ENCODE measurements at places on chromosomes 7 and 10. TPM values are rescaled to one million over a fixed set of nuclear protein-coding genes. Genes with fewer than 3 reads are reported as not detected.

GRCh38 chr10:104897696-104898095 is 256.6 kb downstream of the SORCS3 start:
- no peak for DNase-seq

IKZF1 gene
- not detected for total RNA-seq

DNA sequence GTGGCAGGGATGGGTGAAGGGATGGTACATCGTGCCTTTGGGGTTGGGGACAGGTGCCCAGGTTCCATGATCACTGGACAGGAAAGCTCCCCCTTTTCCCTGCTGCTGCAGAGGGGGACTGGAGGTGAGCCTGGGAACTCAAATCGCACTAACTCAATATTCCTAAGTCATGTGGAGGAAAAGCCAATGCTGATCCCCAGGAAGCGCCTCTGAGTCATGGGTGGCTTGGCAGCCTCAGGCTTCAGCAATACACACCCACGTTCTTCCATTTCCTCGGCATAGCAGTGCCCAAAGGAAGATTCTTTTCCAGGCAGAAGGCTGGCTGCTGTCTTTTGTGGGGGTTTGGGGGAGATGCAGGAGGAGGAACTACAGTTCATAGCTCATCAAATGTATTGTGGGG is 165.8 kb downstream of the CCDC3 start:
- peak; percentile 33 for DNase-seq

- DNase-seq = no peak
Observed at GRCh38 chr10:103507235-103508191, 14.0 kb downstream of the NEURL1 start.

DNA sequence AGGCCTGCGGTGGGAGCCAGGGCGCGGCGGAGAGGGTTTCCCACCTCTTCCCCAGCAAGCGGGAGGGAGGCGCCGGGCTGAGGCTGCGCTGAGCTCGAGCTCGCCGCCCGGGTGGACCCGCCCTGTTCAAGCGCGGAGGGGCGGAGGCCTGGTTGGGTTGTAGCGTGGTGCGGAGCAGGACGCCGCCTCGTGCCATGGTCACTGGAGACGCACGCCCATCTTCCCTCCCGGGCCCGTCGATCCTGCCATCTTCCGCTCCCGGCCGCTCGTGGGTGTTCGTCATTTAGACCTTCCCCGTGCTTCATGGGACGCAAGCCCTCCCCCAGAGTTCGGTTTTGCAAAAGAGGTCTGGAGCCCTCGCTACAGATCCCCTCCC is 9.3 kb upstream of the EN2 start:
- DNase-seq = no peak

GRCh38 chr10:73768881-73769280 is 13.0 kb upstream of the CHCHD1 start:
- DNase-seq = no peak

LRRC4 gene
- 0.38 TPM for total RNA-seq

DNA sequence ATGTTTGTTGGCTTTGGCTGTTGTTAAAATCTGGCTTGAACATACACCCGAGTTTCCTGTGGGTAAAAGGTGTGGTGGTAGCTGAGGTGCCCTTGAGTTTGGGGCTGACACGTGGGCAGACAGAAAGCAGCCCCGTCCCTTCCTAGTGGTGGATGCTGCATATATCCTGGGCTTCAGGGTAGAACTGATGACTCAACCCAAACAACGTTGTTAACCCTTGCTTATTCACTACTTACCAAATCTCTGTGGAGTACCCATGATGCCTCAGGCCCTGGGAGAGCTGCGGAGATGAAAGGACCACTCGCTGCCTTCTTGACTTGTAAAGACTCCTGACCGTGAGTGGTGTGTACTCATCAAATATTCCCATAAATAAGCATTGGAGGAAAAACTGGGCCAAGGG is 245.1 kb downstream of the RAB11FIP2 start:
- DNase-seq = no peak

GRCh38 chr7:1144269-1144771 is 15.7 kb downstream of the ZFAND2A start:
- DNase-seq = peak; percentile 59

KAZALD1 gene
- total RNA-seq = 16.1 TPM

DNA sequence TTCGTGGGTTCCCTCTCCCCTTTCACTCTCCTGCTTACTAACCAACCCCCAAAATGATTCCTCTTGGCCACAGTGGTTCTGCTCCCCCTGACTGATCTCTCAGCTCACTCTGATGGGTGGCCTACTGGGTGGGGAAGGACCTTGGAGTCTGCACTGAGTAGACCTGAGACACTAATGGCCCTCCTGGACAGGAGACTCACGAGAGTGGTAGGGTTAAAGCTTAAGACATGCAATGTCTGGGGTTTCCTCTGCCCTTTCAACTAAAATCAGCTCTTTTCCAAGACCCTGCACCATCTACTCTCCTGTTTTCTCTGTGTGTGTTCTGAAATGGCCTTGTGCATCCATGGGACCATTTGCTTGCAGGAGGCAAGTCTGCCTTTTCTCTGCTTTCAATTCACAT is 631.4 kb downstream of the ACTR3B start:
- DNase-seq = no peak

FAM25A gene
- not detected for total RNA-seq

CHCHD1 gene
- 40.1 TPM for total RNA-seq

DNA sequence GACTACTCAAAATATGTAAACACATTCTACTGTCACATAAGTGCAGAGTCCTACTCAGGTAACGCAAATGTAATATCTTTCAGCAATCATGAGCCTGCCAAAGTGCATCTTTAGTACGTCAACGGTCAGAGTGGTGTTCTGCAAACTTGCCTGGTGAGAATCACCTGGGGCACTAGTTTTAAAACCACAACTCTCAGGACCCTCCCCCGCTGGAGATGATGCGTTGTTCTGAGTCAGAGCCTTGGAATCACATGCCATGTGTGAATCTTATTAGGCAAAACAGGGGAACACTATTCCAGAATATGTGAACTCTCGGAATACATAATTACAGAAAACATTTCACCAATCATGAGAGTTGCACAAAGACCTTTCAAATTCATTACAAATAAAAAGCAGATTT is 115.7 kb downstream of the TPK1 start:
- DNase-seq = no peak

DNA sequence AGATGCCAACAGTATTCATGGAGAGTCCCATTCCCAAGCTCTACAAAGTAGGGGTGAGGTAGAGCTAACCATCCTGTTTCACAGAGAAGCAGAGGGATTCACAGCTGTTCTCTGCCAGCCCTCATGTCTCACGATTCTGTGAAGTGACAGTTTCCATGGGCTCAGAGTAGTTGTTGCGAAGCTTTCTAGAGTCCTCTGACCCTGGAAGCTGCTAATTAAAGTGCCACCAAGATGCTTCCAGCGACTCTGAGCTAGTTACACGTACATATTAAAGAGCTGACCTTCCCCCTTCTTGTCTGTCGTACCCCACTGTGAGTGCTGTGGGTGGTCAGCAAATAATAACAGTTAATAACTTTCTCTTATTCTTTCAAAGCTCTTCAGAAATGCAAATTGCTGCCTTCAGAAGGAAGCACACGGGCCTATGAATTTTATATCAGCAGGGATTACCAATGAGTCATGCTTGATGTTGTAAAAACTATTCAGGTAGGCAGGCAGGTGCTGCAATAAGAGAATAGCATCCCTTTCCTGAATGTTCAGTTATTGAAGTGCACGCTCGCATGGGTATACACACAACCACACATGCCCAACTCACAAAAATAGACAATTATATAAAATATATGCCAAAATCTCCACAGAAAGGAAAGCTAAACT is 34.1 kb downstream of the DNAJB9 start:
- DNase-seq = no peak

GRCh38 chr10:69876931-69877330 is 75.2 kb downstream of the COL13A1 start:
- DNase-seq = no peak

FFAR4 gene
- total RNA-seq = not detected

GRCh38 chr7:66245008-66245407 is 39.9 kb downstream of the TPST1 start:
- DNase-seq = no peak

- DNase-seq = no peak
Observed at GRCh38 chr7:139827042-139827441, 2.0 kb upstream of the TBXAS1 start.

DNA sequence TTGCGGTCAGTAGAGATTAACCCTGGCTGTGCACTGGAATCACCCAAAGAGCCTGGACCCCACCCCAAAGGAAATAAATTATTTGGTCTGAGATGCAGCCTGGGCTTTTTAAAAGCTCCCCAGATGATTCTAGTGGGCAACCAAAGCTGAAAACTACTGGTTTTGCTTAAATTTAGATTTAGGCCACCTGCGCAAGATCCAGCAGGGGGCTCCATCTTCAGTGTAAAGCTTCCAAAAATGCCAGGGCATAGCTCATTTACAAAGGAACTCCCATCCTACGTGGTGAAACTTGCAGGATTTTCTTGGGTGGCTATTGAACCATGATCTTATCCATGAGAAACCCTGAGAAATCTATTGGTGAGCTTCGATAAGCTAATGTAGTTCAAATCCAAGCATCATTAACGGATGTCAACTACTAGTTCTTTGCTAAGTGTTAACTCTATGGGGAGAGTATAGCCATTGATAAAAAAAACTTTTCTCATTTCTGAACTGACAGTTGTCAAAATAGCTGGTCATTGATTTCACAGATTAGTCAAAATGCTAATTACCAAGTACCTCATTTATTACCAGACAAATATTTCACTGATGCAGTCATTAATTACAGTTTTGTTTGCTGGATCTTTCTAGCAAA is 315.3 kb downstream of the LHFPL3 start:
- peak; percentile 9 for DNase-seq

FGFR2 gene
- not detected for total RNA-seq

DNA sequence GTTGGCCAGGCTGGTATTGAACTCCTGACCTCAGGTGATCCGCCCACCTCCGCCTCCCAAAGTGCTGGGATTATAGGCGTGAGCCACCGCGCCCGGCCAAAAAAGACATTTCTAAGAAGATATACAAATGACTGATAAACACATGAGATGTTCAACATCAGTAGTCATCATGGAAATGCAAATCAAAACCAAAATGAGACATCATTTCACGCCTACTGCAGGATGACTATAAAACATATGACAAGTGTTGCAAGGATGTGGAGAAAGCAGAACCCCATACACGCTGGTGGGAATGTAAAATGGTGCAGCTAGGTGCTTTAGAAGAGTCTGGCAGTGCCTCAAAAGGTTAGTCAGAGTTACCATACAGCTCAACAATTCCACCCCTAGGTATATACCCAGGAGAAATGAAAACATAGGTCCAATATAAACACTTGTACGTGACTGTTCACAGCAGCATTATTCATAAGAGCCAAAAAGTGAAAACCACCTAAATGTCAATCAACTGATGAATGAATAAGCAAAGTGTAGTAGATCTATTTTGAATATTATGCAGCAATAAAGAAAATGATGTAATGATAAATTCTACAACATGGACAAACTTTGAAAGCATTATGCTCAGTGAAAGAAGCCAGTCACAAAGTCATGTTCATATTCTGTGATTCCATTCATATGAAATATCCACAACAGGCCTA is 24.5 kb downstream of the TMEM209 start:
- DNase-seq = no peak

DNA sequence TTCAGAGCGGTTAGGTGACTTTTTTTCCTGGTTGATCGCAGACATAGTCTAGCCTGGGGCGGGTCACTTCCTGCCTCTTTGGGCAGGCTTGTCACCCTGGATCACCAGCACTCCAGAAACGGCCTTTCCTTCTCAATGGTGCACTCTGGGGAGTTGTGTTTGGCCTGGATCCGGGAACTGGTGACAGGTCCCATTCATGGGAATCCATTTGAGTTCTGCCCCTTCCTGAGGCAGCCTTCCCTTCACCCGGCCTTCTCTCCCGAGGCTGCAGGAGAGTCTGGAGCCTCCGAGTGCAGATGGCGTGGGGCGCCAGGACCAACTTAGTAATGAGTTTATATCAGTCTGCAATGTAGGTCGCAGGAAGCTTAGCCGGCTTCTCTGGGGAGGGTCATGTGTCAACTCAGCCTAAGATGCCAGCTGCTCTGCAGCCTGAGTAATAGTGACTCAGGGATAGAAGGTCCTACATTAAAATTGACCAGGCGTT is 54.2 kb downstream of the TACR2 start:
- peak; percentile 96 for DNase-seq

- DNase-seq = no peak
Observed at GRCh38 chr10:99537086-99537988, 4.6 kb downstream of the NKX2-3 start.

TACR2 gene
- 0.29 TPM for total RNA-seq

GRCh38 chr10:43287056-43288007 is 20.5 kb upstream of the RASGEF1A start:
- no peak for DNase-seq

GNA12 gene
- 20.6 TPM for total RNA-seq

OPN4 gene
- not detected for total RNA-seq

PNLIP gene
- total RNA-seq = 0.13 TPM

GRCh38 chr10:75427951-75428350 is 3.5 kb upstream of the LRMDA start:
- DNase-seq = no peak

GRCh38 chr7:14381936-14382335 is 392.5 kb upstream of the ETV1 start:
- DNase-seq = peak; percentile 56

- DNase-seq = no peak
Observed at GRCh38 chr7:69757981-69758430, 159.7 kb downstream of the AUTS2 start.

DNA sequence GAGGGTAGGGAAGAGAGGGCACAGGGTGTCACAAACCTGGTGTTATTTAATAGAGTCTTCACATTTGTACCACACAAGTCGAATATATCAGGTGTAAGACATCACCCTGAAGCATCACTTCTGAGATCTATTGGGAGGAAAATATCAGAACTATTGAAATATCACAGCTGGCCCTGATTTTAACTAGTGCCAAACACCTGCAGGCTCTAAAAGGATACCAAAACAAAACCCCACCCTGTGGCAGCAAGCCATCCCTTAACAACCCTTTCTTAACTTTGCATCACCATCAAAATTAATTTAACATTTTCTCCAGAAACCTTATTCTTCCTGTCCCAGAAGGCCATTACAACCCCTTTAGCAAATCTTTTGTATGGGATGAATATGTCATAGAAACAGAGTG is 365.4 kb downstream of the SUGCT start:
- DNase-seq = no peak

GRCh38 chr7:139108266-139109187 is 993 bp downstream of the ZC3HAV1 start:
- DNase-seq = peak; percentile 19

DNA sequence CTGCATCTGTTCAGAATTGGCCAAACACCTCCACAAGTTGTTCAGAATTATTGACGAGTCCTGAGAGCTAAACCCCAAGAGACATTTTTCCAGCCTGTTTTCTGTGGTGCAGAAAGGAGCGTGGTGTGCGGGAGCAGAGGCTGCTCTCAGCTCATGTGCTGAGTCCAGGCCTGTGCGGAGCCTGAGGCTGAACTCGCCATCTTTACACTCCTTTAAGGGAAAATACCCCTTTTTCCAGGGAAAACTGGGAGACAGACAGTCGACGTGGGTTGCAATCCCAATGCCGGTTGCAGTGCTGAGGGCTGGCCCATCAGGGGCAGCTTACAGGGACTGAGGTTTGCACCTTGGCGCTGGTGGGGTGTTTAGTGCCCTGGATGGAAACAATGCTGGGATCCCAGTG is 112.2 kb downstream of the ADARB2 start:
- DNase-seq = no peak

Measured in LHCN-M2 (cell line).